Gastroesophageal sphincter (tissue), 4 donors: ENCODE measurements at places on chromosomes 12 and 14. TPM values are rescaled to one million over a fixed set of nuclear protein-coding genes. Genes with fewer than 3 reads are reported as not detected.

The CMKLR1 gene
- total RNA-seq, result 9.7 TPM

The TAS2R50 gene
- not detected for total RNA-seq

The CSRP2 gene
- total RNA-seq, result 135 TPM

GRCh38 chr12:92381856-92382255 lies 236.2 kb upstream of the BTG1 start:
- no peak for ATAC-seq

GRCh38 chr14:57822081-57822480 lies 43.8 kb downstream of the SLC35F4 start:
- no peak for ATAC-seq

DNA sequence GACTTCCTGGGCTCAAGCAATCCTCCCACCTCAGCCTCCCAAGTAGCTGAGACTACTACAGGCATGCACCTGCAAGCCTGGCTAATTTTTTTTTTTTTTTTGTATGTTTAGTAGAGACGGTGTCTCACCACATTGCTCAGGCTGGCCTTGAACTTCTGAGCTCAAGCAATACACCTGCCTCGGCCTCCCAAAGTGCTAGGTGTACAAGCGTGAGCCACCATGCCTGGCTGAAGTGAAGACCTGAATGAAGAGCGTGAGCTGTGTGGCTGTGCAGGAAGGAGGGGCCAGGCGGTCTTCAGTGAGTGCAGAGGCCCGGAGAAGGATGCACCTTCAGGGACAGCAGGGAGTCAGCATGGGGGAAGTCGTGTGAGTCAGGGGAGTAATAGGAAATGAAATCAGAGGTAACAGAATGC lies 14.9 kb upstream of the NFKBIA start:
- no peak for ATAC-seq
